Right renal pelvis (tissue), 4 donors: ENCODE measurements at places on chromosomes 16 and 17.

DNA sequence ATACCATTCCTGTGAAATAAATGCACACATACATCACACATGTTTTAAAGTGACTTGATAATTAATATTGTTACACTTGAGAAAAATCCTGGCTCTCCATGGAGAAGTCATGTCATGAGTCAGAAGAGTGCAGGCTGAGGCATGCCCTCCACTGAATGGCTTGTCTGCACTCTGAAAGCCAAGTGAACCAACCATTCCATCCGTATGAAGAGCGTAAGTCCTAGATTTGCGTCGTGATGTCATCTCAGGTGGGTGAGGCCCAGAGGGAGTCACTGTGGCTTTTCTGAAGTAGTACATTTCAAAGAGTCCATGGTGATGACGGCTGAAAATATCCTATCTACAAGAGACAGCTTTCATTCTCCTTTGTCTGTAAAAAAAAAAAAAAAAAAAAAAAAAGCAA is 83.5 kb upstream of the IRX5 start:
- DNase-seq = no peak

- no peak for DNase-seq
Observed at GRCh38 chr17:74856112-74856511, 3.6 kb downstream of the GRIN2C start.

DNA sequence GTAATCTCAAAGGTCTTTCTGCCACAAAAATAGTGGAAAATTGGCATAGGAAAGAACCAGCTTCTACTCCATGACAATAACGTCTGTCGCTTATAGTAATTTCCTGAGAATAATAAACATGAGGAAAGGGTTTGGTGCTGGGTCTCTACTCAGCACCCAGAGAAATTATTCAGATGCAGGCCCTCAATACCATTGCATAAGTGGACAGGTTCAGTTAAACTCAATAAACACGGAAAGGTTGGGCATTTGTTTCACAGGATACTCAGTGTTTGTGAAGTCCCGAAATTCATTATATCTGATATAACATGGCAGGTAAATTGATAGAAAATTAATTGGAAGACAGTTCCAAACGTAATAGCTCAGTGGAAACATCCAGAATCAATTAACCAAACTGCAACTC is 254.0 kb downstream of the CNTNAP4 start:
- DNase-seq = no peak

DNA sequence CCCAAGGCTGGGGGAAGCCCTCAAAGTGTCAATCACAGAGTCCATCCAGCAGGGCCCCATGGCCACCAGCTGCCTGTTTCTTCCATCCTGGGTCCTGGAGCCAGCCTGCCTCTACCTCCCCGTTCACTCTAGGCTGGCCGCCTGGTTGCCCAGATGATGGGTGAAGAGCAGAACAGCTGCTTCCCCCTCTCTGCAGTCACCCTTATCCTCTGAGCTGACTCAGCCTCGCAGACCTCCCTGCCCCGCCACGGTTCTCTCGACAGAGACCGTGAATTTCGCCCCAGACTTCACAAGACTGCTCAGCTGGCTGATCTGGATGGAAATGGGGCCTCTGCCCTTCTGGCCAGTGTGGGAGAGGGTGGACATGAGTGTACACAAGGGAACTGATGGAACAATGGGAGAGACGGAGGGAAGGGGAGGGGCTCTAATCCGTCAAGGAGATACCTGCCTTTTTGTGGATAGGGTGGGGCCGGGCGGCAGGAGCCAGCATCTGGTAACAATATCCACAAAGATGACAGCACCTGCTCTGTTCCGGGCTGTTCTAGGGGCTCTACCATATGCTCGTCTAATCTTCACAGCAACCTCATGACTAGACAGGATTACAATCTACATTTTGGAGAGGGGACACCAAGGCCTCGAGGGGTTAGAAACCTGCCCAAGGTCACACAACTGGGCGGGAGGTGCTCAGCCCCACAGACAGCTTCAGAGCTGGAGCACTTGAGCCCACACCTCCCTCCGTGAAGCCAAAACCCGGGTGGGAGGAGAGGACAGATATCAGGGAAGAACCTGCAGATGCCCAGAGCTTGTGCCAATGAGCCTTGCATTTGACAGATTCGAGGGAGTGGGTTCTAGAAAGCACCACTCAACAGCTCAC is 136.0 kb downstream of the SDK2 start:
- DNase-seq = no peak

- DNase-seq = no peak
Observed at GRCh38 chr17:51059781-51060180, 60.9 kb downstream of the SPAG9 start.

- DNase-seq = no peak
Observed at GRCh38 chr17:21177401-21177800, 36.6 kb downstream of the TMEM11 start.

- no peak for DNase-seq
Observed at GRCh38 chr16:83231729-83232128, 576.0 kb upstream of the HSBP1 start.

GRCh38 chr16:14961405-14962186 is 13.2 kb upstream of the PDXDC1 start:
- no peak for DNase-seq

DNA sequence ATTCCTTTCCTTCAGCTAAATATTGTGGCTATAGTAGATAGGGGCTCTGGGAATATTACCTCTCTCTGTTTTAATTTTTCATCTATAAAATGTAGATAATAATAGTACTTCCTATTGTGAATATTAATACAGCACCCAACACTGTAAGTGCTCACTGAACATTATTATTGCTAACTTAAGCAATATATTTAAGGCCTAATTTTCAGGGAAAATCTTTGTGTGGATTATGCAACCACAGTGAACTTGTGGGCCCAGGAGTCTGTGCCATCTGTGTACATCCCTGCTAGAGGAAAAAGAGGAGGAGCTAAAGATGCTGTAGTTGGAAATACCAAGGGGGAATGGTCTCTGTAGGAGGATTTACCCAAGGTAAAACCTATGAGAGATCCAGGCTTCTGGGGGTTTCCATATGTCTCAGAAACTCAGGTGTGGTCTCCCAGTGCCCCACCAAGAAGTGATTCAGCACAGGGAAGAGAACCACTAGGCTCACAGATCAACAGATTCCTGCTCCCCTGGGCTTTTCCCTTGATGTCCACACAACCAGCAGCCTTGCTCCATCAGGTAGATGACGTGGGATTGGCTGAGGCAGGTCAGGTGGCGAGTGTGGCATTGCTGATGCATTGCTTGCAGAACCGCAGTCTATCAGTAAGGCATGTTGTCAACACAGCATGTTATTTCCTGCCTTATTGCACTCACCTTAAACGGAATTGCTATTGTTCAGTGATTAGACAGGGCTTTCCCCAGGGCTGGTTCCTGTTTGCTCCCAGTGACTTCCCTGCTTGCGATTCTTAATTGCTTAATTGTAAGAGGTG is 1.6 kb upstream of the N4BP1 start:
- no peak for DNase-seq

GRCh38 chr16:72783716-72784318 is 264.1 kb downstream of the ZFHX3 start:
- DNase-seq = no peak

DNA sequence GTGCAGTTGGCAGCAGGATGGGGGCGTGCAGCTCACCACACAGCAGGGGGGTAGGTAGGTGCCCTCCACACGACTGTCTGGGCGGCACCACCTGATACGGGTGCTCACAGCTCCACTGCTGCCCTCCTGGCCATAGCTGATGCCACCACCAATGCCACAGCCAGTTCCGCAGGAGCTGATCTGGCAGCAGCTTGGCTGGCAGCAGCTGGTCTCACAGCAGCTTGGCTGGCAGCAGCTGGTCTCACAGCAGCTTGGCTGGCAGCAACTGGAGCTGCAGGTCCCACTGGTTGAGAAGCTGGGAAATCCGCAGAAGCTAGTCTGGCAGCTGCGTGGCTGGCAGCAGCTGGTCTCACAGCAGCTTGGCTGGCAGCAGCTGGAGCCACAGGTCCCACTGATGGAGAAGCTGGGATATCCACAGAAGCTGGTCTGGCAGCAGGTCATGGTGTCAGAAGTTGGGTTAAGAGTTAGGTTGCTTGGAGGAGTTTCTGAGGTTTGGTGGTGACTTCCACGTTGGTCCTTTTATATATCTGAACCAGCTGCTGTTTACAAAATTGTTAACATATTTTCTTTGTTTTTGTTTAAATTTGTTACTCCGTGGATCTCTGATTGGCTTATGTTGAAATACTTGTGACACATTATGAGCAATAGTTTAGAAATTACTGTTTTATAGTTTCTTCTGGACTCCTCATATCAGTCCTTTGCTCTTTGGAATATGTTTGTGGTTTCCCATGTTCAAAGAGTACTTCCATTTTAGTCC is at the start of gene KRTAP1-5:
Gene KRTAP1-5 (minus strand): TSS at position 494 of the 757 bp plus-strand sequence. CDS start 53 bp downstream, at position 441.
- no peak for DNase-seq

- DNase-seq = no peak
Observed at GRCh38 chr17:66364990-66365490, 62.6 kb downstream of the PRKCA start.

GRCh38 chr16:81198635-81199034 is 39.9 kb upstream of the BCO1 start:
- no peak for DNase-seq

DNA sequence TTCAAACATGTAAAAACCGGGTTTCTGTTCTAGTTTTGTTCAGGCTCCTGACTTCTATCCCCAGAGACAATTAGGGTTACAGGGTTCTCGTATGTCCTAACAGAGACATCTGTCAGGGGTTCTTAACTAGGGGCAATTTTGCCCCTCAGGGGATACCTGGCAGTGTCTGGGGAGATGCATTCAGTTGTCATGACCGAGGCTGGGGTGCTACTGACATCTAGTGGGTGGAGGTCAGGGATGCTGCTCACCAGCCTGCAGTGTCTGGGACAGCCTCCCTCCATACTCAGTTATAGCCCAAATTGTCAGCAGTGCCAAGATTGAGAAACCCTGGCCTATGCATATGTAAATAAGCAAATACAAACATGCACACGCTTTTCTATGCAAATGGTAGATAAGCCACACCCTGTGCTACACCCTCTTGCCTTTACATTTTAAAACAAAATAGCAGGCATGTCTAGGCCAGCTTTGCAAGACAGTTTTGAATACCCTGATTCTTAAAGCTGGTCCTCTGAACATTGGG is 37.4 kb downstream of the CLEC16A start:
- no peak for DNase-seq

DNA sequence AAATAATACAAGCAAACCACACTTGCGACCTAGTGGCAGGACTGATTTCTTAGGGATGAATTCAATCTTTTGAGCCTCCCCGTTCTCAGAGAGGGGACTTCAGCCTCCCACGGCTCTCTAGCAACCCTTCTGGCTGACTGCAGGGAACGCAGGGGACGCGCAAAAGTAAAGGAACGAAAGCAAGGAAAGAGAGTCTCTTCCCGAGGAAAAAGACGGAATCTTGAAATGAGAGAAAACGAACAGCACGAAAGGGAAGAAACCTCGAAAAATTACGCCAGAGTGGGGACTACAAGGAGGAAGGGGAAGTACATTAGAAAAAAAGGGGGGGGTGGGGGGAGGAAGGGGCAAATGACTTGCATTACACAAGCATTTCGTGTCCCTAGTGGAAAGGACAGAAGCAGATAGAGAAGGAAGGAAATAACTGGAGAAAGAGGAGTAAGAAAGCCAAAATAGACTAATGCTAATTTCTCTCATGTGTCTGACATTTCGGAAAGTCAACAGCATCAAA is 1.2 kb downstream of the GRB2 start:
- DNase-seq = peak; percentile 78

- DNase-seq = no peak
Observed at GRCh38 chr16:70476272-70477020, 22.1 kb downstream of the FCSK start.

- DNase-seq = no peak
Observed at GRCh38 chr17:57482657-57483056, 226.3 kb downstream of the MSI2 start.

GRCh38 chr17:945672-946071 is 33.9 kb downstream of the NXN start:
- DNase-seq = no peak

DNA sequence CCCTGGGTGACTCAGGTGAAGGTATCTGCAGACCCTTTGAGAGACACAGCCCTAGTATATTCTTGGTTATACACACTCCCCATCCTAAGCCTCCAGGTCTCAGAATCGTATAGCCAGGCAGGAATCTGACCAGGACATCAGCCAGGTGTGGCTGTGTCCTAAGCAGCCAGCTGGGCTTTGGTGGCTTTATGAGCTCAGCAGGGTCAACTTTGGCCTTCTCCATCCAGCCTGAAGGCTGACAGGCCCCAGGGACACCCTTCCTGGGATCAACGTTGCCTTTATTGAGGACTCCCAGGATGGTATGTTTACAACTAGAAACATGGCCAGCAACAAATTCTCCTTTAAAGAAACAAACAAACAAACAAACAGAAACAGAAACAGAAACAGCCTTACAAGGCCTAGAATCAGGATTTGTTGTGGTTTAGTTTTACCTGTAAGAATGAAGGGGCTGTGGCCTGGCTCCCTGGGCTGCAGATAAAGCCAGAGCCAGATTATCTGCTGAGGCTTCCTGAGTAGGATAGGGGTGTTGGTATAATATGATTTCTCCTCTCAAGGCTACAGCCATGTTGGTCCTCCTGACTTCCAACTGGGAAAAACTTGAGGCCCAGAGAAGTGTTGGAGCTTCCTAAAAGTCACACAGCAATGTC is 8.5 kb downstream of the KIF19 start:
- no peak for DNase-seq

GRCh38 chr17:56681561-56682266 is 88.2 kb downstream of the NOG start:
- no peak for DNase-seq

DNA sequence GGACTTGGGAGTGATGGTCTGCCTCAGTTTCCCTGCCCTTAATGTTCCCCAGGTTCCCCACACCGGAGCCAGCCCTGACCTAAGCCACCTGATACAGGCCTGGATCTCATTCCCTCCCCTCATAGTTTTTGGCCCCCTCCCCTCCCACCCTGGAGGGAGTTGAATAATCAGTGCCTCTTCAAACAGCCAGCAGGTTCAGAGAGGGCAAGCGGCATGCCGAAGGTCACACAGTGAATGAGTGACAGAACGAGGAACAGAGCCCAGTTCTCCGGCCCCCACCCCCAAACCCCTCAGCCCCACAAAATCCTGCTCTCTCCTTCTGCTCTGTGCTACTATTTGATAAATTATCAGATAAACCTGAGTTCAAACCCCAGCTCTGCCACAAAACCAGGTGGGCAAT is 31.2 kb downstream of the BEAN1 start:
- DNase-seq = no peak

GRCh38 chr16:31008149-31008548 is 2.3 kb downstream of the STX1B start:
- no peak for DNase-seq

DNA sequence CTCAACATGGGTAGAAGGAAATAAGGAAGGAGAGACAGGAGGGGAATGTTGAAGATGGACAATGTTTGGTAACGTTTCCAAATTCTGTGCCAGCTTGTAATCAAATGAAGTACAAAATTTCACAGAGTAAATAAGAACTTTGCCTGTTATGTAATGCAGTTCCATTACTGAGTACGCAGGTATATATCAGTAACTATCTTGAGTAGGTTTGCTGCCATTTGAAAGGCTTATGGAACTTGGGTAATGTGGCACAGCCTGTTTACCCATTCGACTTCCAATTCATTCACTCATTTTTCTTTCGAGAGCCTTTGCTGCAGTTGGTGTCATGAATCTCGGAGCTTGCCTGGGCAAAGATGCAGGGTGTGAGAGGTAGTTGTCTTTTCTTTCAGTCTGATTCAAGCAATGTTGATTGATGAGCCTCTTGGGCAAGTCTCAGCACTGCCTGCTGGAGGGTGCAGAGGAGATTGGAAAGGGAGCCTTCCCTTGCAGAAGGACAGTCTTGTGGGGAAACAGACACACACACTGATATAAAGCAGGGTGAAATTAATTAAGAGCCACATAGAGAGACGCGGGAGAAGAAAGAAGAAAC is 53.4 kb downstream of the ZNF18 start:
- DNase-seq = no peak
